ENCODE measurements at places on chromosomes 2 and 18.

GRCh38 chr2:20877960-20878359 lies 55.1 kb upstream of the LDAH start:
- DNase-seq: no peak

- DNase-seq: no peak
These were observed 45.9 kb downstream of the HS1BP3 start for GRCh38 chr2:20604951-20605381.

GRCh38 chr2:47631792-47632398 lies 151.1 kb upstream of the MSH6 start:
- DNase-seq: no peak

- DNase-seq: no peak
These were observed 78.7 kb upstream of the OTOF start for GRCh38 chr2:26556309-26557243.

GRCh38 chr2:206935991-206936842 lies 3.1 kb upstream of the CPO start:
- no peak for DNase-seq

GRCh38 chr2:38168710-38169480 lies 92.9 kb upstream of the CYP1B1 start:
- DNase-seq: no peak
